ENCODE measurements at places on chromosomes 16 and 17.

DNA sequence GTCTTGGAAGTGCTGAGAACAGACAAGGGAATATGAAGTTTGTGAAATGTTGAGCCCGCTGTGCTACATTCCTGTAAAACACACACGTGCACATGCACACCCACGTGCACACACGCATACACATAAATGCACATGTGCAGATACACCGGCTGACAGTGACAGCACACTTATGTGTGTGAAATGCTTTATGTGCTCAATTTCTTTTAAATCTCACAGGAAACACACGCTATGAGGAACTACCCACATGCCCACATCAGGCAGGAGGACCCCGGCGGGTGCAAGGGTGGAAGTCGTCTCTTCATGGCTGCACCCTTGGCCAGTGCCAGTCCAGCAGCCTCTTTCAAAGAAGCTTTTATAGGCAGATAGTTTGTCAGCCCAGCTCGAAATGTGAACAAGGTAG is 561 bp upstream of the WFDC1 start:
- no peak for DNase-seq

DNA sequence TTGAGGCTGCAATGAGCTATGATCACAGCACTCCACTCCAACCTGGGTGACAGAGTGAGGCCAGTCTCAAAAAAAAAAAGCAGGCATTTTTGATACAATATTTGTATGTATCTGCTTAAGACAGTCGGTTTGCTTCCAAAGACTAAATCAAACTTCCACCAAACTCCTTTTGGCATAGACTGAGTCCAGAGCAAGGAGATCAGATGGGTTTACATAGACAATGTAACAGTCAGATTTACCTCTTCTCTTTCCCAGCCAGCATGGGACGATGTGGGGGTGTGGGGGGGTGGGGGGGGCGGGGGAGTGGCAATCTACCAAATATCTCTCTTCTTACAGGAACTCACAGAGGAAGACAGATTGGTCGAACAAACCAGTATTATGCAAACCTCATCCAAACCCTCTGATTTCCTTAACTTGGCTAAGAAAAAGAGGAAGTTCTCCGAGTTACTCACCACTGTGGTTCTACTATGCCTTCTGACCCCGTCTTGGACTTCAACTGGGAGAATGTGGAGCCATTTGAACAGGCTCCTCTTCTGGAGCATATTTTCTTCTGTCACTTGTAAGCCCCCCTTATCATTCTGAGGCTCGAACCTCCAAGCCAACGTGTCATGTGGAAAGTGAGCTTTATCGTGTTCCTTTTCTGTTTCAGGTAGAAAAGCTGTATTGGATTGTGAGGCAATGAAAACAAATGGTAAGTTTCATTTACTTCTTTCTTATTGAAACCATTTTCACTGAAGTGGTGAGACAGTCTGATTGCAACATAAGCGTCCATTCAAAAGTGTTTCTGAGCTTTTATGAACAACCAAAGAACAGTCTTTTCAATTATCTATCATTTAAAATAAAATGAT is at the start of gene MILR1:
TSS of gene MILR1 (plus strand) at position 451 of the 848 bp plus-strand sequence. CDS start at position 505, 54 bp downstream.
- DNase-seq = peak; percentile 29

- no peak for DNase-seq
Observed at GRCh38 chr17:57443781-57444180, 187.5 kb downstream of the MSI2 start.

- DNase-seq = no peak
Observed at GRCh38 chr17:80751070-80751945, 206.7 kb downstream of the RPTOR start.

DNA sequence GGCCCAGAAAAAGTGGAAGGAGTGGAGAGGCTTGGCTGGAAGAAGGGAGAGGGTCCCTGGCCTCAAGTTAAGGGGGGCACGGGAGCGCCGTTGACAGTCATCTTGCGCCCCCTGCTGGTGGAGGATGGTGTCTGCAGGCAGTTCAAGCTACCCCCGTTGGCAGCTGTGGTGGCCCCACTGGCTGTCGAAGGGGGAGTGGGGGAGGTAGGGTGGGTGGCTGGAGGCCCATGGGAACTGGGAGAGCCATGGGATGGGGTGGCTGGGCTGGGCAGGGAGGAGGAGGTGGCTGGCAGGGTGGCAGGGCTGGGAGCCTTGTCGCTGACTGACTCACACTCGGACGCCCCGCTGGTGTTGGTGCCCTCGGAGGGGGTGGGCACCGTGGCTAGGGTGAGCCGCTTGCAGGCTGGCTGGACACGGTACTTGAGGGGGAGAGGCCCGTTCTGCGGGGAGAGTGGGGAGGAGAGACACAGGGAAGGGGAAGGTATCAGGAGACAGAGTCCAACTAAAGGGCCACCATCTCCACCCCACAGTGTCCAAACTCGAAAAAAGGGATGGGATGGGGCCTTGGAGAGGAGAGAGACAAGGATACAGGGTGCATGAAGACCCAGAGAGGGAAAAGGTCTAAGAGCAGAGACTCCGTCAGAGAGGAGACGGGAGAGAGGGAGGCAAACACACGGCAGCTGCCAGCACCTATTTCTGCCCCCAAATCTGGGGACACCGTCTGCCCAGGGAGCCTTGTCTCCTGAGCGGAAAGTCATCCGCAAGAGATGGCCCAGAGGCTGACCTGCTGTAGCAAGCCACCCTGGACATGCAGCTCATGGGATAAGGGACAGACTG is 5.2 kb downstream of the CISD3 start:
- DNase-seq = no peak

- DNase-seq = no peak
Observed at GRCh38 chr16:89815639-89816348, 653 bp downstream of the FANCA start.

GRCh38 chr16:19170043-19170655 is 2.1 kb downstream of the SYT17 start:
- DNase-seq = no peak

- DNase-seq = no peak
Observed at GRCh38 chr17:51703361-51704341, 443.3 kb downstream of the UTP18 start.

- no peak for DNase-seq
Observed at GRCh38 chr17:3969963-3970362, 5.7 kb upstream of the ATP2A3 start.

- no peak for DNase-seq
Observed at GRCh38 chr16:856101-856500, 55.6 kb upstream of the GNG13 start.

GRCh38 chr17:37067555-37068111 is 118.9 kb downstream of the AATF start:
- no peak for DNase-seq

- DNase-seq = no peak
Observed at GRCh38 chr16:17294856-17295255, 175.9 kb downstream of the XYLT1 start.

DNA sequence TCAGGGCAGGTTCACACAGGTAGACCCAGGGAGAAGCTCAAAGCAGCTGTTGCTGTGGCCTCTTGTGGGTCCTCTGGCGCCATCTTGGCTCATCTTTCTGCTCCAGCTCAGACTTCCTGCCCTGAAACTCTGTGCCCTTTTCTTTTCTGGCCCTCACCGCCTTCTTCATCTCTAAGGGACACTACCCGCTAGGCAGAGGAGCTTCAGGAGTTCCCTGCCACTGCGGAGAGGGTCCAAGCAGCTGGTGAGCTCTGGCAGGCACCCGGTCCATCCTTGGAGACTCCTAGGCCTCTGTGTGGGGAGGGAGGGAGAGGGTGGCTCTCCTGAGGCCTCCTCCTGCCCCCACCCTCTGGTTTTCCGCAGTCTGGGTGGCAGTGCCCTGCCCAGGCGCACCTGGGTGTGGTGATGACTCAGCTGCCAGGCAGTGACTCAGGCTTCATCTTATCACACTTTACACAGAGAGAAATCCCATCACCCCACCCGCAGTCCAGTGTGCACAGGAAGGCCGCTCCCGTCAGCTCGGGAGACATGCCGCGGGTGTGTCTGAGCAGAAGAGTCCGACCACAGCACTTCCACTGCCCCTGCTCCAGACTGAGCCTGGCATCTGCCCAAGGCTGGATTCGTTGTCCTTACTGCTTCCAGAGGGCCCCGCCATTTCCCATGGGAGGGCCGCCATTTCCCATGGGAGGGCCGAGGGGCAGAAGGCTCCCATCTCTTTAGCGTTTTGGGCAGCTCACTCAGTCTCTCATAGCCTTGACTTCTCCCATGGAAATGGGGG is 7.3 kb downstream of the NT5C start:
- peak; percentile 88 for DNase-seq

DNA sequence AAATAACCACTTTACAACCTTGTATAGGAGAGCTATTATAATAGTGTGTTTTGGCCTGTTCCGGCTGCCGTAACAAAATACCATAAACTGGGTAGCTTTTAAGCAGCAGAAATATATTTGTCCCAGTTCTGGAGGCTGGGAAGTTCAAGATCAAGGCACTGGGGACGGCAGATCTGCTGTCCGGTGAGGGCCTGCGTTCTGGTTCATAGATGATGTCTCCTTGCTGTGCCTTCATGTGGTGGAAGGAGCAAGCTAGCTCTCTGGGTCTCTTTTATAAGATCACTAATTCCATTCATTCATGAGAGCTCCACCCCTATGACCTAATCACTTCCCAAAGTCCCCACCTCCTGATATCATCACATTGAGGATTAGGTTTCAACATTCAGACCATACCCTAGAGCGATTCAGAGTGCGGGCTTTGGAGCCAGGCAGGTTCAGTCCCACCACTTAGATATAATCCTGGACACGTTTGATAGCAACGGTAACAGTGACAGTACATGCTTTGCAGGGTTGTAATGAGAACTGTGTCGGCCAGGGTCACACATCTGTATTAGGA is 76.2 kb upstream of the ZFHX3 start:
- DNase-seq = no peak

GRCh38 chr17:77363821-77364361 is 223.1 kb downstream of the SEC14L1 start:
- peak; percentile 54 for DNase-seq

GRCh38 chr16:23269248-23269953 is 32.7 kb upstream of the SCNN1B start:
- DNase-seq = no peak

GRCh38 chr16:10318798-10319500 is 66.9 kb upstream of the ATF7IP2 start:
- no peak for DNase-seq

DNA sequence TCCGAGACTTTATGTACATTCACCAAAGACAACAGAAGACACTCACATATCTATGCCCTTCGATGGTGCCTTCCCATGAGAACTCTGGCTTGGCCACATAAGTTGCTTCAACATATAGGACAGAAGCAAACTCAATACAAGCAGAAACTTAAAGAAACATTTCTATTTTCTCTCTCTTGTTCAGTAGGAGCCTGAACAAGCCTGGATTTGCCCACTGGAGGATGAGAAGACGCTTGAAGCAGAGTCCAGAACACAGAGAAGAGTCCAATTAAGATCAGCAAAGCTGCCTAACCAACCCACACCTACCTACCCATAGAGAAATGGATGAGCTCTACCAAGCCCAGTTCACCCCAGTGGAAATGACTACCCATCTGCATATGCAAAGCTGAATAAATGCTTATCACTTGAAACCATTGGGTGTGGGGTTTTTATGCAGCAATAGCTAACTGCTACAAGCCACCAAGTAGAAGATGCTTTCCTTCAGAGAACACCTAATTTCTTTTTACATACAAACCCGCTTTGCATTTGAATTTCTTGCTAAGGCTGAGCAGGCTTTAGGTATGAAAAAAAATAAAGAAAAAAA is 337.9 kb upstream of the DYNLRB2 start:
- DNase-seq = no peak

GRCh38 chr17:28885951-28886350 is 11.6 kb downstream of the FLOT2 start:
- DNase-seq = no peak

DNA sequence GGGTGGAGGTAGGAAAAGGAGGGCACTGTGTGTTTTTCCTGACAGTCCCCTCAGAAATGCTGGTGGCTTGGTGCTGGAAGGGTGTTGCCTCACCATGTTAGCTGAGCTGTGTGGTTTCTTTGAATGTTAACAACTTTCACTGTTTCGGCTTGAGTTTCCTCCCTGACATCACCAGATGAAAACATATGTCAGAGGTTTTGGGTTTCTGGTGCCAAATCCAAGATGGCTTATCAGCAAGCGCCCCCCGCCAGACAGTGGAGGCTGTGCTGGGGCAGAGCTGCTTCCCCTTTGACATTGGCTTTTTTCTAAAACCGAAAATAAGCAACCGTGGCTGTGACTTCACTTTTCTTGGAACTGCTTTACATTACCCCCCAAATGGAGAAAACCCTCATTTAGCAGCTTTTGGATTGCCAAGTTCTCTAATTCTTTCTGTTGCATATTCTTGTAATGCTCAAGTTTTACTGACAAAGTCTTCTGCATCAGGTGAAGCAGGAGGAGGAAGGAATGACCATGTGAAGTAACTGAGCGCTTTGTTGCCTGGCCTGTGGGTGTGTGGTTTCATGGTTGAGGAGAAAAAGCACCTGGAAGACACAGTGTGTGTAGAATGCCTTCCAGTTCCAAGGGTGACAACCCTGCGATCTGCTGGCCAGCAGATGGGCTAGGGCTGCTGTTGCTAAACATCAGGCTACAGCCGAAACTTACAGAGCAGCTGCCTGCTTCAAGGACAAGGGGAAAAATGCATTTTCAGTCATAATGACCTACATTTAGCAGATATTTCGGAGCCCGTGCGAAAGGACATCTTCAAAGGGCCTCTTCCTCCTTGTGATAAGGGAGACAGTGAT is 9.7 kb downstream of the RMI2 start:
- no peak for DNase-seq

DNA sequence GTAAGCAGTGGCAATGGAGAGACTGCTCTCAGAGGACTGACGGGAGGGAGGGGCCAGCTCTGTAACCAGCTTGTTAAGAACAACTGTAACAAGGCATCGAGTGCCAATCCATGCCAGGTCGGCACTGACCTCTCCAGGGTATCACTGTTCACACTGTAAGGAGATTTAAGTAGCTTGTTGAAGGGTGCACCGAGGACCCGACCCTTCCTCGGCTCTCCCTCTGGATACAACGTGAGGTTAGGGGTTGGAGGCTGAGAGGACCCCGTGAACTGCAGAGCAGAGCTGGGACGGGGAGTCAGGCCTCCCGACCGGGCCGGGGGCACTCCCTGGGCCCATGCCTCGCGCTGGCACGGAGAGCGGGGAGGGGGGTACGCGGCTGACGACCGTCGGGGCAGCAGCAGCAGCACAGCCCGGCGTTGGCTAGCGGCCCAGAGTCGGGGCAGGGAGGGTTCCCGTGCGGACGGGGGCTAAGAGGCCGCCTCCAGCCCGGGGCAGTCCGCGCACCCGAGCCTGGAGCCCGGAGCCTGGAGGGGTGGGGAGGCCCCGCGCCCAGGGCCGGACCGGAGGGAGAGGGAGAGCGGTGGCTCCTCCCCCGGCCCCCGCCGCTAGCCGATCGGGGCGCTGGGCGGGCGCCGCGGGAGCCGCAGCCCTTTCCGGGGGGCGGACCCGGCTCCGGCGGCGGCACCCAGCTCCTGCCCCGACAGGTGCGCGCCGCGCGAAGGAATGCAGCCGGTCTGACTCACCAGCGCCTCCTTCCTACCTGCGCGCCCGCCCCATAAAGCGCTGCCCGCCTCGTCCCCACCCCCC is at the start of gene ITGB4:
TSS of gene ITGB4 (plus strand) at position 804 of the 807 bp plus-strand sequence. CDS start 3,245 bp downstream, outside the sequence.
- no peak for DNase-seq

All from CMK (cell line).